Activated naive CD4-positive, alpha-beta T cell treated with anti-CD3 and anti-CD28 coated beads, Interleukin-2, amount 10 ng/mL, durations not matched to agents 7 days and 5 days (primary cell): ENCODE measurements at places on chromosomes 7 and 10.

DNA sequence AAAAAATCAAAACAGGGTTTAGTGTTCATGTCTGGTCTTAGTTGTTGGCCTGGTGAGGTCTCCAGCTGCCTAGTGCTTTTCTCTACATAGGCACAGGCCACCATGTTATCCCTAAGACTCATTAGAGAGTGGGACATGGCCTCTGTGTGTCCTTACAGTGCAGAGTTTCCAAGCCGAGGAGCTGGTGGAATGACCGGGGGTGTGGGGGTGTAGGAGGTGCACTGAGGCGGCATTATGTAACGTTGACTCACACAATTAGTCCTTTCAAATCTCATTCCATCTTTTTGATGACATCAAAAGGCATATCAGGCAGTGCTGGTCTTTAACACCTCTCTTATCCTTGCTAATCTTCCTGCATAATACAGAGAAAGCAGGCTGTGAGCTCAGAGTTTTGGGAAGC lies 71.3 kb downstream of the MTPN start:
- DNase-seq = no peak

- peak; percentile 41 for DNase-seq
Measured at GRCh38 chr10:86599729-86600128, 54.6 kb upstream of the OPN4 start.

- DNase-seq = peak; percentile 81
Measured at GRCh38 chr10:124648738-124649137, 95.4 kb downstream of the FAM53B start.

GRCh38 chr10:93751832-93752231 lies 5.9 kb upstream of the LGI1 start:
- no peak for DNase-seq

DNA sequence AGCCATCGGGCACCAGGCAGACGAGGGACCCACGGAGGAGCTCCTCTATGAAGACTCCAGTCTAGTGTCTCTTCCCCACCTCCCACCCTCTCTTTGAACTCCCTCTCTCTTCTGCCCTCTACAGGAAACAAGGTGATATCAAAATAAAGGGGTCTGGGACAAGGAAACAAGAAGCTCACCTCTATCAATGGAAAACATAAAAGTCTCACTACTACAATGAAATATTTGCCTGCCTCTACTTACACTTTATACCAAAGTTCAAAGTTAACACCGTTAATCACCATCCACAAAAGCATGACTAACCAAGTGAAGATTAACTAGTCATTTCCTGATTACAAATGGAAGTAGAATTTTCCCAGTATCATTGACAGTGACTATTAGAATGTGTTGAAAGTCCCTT lies 82.2 kb downstream of the PARD3 start:
- no peak for DNase-seq

- no peak for DNase-seq
Measured at GRCh38 chr10:86481761-86482160, 39.8 kb downstream of the WAPL start.

GRCh38 chr10:35993591-35994515 lies 351.8 kb upstream of the FZD8 start:
- DNase-seq = no peak

DNA sequence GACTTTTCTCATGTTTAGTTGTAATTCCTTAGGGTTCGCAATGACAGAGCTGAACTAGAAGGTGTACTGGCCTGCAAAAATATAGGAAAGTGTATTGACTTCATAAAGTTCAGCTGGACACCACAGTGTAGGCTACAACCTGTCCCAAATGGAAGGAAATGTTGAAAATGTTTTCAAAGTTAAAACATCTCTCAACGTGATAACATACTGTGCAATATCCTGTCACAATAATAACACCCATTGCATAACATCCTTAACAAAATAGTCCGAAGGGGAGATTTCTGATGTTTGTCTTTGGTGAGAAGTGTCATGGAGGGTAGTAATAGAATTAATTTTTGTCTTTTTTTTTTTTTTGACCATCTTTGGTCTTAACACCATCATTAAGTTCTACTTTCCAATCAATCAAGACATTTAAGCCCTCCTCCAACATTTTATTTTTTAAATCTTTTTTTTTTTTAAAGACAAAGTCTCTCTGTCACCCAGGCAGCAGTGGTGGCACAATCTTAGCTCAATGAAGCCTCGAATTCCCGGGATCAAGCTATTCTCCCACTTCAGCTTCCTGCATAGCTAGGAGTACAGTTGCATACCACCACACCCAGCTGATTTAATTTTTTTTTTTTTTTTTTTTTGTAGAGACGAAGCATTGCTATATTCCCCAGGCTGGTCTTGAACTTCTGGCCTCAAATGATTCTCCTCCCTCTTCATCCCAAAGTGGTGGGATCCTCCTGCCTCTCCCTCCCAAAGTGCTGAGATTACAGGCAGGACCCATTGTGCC lies 45.7 kb downstream of the DYNC1I1 start:
- no peak for DNase-seq

DNA sequence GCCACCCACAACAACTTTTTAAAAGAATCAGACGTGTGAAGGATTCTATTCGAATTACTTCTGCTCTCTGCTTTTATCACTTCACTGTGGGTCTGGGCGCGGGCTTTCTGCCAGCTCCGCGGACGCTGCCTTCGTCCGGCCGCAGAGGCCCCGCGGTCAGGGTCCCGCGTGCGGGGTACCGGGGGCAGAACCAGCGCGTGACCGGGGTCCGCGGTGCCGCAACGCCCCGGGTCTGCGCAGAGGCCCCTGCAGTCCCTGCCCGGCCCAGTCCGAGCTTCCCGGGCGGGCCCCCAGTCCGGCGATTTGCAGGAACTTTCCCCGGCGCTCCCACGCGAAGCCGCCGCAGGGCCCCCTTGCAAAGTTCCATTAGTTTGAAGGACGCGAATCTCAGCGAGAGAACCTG lies 461 bp upstream of the HTRA1 start:
- DNase-seq = no peak

DNA sequence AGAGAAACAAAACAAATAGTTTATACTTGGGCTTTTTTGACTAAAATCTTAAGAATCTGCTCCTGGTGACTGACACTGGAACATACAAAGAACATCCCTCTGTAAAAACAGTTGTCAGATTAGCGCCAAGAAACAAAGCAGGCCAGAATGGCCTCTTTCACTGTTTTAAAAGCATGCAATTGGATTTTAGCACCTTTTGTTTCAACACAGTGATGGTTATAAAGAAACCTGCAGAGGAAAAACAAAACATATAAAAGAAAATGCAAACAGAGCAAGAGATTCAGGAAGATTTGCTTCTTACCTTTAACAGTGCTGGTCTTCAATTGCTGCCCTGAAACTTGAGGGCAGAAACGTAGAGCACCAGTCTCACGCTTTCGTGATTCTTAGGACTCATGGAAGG lies 652.2 kb upstream of the KCND2 start:
- no peak for DNase-seq

GRCh38 chr7:142809671-142810070 lies 38.9 kb downstream of the PRSS2 start:
- no peak for DNase-seq

DNA sequence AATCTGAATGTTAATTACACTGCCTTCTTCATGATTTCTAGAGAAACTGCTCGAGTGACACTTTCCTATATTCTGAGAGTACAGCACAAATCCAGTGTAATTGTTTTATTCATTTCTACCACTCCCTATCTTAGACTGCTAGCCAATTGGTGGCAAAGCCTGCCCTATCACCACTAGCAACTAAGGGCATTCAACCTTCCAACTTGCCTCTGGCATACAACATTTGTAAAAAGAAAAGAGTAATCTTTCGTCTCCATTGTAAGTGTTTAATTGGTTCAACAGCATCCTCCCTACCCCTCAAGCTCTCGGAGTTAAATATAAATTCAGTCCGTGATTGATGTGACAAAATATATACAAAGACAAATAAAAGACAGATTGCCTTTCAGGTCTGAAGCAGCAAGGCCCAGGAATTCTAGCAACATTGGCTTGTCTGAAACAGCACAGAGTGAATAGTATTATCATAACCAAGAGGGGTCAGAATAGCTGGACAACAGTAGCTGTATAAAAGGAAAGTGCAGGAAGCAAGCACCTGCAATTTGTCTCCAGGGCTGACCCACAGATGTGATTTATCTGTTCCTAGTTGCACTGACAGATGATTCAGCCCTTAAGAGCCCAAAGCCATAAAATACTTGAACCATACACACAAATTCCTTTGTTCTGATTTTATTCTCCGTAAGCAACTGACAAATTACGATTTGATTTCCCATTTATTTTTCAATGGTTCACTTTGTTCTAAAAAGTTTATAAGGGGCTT lies 47.6 kb upstream of the ANKRD1 start:
- no peak for DNase-seq

DNA sequence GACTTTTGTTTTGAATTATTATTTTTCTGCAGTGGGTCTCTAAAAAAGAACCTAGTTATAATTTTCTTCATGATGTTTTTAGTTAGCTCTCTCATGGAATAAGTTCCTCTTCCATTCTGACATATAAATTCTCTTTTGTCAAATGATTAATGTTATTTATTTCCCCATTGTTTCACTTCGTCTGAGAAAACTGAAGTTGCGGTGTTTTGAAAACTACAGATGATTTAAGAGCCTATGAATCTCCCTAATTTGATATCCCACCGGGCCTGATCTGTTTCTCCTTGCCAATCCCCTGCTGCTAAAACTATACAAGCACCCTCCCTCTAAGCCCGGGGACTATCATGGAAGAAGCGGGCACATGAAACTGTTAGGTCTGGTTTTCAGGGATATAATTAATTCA lies 41.4 kb downstream of the HTR7 start:
- DNase-seq = no peak

DNA sequence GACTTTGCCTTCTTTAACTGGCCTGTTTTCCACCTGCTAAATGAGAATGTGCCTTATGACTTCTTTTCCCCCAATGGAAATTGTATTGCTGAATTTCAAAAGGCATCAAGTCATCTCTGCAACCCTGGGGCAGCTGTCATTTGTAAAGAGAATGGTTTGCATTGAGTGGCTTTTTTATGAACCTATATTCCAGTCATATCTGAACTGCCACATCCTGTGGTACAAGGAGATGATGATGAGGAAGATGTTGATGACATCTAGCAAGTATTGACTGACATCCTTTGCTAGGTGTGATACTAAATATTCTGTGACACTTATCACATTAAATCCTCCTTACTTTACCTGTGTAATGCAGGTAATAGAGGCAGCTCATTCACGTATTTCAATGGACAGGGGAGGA lies 88.3 kb upstream of the KIAA1217 start:
- no peak for DNase-seq

- no peak for DNase-seq
Measured at GRCh38 chr7:66683770-66684123, 55.1 kb downstream of the KCTD7 start.

DNA sequence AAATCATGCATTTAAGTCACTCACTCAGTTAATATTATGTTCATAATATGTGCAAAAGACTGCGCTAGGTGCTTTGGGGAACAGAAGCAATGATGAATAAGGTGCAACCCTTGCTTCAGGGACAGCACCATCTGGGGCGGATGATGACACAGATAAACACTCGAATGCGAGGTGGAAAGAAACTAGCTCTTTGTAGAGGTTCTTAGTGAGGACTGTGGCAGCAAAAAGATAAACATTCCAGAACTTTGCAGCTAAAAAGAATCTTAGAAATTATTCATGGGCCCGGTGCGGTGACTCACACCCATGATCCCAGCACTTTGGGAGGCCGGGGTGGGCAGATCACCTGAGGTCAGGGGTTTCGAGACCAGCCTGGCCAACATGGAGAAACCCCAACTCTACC lies 29.8 kb upstream of the CHST15 start:
- no peak for DNase-seq

DNA sequence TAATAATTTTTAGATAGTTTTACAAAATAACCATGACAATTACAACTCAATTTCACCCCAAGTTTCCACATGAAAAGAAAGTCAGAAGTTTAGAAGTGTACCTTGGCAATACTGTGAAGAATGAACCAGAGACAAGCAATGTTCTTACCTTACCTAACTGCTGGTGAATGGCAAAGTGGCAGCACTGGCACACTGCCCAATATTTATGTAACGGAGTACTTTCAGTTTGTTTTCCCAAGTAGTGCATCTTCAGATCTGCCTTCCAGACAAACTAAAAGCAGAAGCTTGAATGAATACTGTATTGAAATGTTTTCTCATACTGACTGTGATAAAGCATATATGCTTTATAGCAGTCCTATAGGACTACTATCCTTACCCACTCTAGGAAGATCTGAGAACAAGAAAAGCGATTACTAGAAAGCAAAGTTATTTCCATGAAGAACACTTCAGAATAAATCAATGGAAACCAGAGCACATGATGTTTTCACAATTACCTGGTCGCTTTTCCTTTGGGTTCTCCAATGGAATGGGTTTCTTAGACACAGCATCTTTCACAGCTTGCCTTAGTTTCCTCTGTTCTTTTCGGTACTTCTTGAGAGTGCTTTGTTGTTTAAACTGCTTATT lies 1.5 kb downstream of the NOC3L start:
- no peak for DNase-seq

DNA sequence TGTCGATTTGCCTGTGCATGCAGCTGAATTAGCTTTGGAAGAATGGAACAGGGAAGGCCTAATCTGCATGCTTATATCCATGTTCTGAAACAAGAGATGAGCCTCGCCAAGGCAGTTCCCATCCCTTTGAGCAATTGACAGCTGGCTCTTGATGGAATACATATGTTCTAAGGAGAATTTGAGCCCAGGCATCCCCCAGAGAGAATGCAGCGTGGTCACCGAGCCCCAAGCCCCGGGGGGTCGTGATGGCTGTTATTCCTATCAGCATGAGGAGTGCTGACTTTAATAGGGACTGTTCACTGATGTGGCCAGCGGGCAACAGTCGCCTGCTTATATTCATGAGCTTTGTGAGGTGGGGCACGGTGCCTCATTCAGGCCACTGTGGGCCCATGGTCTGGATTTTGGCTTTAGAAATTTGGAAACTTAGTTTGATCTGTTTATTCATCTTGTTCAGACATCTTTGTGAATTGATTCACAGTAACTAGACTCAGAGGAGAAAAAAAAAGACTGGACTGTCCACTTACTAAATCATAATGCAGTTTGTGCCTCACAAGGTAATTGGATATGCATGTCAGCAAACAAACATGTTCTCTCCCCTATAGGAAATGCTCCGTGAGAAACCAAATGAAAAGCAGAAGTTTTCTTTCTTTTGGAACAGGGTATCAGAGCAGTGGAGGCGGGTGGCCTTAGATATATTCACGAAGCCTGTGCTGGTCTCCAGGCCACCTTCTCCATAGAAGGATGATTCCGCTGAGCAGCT lies 204.9 kb downstream of the CCDC3 start:
- DNase-seq = no peak

DNA sequence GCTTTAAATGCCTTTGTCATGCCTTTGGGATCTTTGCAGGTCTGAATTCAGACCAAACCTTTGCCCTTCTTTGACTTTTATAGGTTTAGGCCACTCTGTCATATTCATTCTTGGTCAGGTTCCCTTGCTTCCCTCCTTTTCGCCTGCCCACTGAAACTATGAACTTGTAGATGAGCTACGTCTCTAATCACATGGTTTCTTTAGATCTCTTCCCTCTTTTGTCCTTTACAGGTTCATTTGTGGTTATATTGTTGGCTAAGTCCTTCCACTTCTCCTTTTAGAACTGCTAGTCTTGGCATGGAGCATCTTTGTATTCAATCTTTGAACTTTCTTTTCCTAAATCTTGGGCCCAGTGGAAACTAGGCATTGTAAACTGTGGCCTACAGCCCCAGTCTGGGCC lies 104.0 kb upstream of the ZEB1 start:
- no peak for DNase-seq
